NCI-H774 (cell line): ENCODE measurements at places on chromosomes 1 and 21.
A peak's percentile ranks its signal among the peaks of the same experiment; 100 is the strongest.

DNA sequence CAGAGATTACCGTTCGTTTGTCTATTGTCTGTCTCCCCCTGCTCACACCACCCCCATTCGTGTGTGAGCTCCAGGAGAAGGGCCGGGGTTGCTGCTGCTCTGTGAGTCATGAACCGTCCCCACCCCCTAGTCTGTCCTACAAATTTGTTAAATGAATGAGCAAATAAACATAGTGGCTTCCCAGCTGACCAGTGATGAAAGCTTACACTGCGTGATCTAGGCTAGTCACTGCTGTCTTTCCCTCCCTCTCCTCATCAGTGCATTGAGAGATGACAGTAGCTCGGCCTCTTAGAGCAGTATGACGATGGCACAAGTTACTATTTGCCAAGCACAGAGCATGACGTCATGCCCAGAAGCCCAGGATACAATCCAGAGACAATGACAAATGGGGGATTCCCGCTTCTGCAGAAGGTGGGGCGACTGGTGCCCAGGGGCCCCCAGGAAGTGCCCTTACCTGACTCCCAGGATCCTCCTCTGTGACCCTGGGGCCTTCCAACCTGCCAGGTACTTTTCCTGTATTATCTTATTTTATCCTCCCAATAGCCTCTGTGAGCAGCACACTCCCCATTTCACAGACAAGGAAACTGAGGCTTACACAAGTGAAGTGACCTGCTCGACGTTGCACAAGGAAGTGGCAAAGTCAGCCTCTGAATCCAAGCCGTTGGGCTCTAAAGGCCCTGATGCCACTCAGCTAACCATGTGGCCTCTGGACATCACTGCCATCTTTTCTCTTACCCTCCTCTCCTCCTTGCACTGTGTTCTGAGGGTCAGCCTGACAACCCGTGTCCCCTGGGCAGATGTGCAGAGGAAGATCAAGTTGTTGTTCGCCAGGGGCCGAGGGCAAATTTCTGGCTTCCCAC lies 8.6 kb upstream of the EPHA2 start:
- DNase-seq, result peak; percentile 41

DNA sequence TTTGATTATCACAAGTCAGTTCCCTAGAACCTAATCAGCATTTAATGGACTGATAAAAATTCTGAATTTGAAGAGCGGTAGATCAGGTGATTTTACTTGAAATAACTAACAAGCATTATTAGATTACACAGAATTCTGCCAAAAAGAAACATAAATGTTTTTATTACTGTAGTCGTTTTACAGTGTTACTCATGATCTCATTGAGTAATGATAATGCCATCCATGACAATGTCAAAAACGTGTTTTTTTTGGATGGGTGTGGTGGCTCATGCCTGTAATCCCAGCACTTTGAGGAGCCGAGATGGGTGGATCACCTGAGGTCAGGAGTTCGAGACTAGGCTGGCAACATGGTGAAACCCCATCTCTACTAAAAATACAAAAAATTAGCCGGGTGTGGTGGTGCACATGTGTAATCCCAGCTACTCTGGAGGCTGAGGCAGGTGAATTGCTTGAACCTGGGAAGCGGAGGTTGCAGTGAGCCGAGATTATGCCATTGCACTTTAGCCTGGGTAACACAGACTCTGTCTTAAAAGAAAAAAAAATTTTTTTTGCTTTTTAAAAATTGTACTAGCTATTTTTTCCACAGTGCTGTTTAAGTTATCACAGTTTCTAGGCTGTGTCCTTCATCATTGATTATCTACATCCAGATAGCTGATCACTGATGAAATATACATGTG lies 56.6 kb downstream of the LAMC1 start:
- DNase-seq, result no peak

- DNase-seq, result no peak
Observed at GRCh38 chr1:26848941-26849774, 13.8 kb upstream of the SFN start.

GRCh38 chr1:158180741-158181576 lies at the start of gene CD1D:
Gene CD1D (plus strand): TSS chr1:158180895. CDS start chr1:158181102, 207 bp downstream.
- DNase-seq, result no peak

DNA sequence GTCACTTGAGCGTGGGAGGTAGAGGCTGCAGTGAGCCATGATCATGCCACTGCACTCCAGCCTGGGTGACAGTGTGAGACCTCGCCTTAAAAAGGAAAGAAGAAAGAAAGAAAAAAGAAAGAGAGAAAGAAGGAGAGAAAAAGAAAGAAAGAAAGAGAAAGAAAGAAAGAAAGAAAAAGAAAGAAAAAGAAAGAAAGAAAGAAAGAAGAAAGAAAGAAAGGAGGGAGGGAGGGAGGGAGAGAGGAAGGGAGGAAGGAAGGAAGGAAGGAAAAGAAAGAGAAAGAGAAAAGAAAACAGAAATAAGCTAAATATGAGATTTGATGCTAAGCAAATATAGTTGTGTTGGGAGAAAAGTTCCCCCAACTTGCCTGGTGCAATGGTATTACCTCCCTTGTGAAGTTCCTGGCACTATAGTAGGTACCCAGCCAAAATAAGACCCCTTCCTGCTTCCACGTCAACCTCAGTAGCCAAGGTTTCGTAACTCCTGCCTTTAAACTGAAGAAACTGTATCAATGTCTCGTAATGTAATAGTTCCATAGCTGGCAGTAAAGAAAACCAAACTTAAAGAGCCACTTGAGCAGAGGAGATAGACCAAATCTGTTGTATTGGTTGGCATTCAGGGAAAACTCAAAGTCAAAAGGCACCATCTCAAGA lies 88.1 kb upstream of the HNRNPU start:
- DNase-seq, result no peak

- no peak for DNase-seq
Observed at GRCh38 chr1:170560681-170561285, 28.8 kb downstream of the GORAB start.

GRCh38 chr1:52348704-52349300 lies 17.2 kb downstream of the CC2D1B start:
- peak; percentile 3 for DNase-seq

DNA sequence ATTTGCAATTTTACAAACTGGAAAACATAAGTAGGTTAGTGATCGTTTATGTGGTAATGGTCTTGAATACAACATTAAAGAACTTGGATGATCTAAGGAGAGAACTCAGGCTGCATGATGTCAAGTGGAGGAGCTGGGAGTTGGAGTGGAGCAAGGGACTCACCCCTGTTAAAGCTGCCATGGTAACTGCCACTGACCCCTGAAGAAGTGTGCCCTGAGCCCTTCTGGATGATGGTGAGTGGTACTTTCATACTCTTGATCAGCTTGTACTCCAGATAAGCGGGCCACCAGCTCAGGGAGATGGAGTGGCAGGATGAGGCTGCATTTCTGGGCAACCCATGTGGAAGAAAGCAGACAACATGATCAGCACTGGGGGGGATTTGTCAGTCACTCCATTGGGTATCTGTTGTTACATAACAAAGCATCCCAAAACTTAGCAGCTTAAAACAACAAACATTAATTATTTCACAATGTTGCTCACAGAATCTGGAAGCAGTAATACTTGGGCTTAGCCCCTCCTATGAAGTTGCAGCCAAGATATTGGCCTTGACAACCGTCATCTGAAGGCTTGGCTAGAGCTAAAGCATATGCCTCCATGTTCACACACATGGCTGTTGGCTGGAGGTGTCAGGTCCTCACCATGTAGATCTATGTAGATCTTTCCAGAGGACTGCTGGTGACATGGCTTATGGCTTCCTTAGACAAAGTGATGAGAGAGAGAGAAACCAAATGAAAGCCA lies 213.8 kb downstream of the DUSP10 start:
- DNase-seq, result no peak

DNA sequence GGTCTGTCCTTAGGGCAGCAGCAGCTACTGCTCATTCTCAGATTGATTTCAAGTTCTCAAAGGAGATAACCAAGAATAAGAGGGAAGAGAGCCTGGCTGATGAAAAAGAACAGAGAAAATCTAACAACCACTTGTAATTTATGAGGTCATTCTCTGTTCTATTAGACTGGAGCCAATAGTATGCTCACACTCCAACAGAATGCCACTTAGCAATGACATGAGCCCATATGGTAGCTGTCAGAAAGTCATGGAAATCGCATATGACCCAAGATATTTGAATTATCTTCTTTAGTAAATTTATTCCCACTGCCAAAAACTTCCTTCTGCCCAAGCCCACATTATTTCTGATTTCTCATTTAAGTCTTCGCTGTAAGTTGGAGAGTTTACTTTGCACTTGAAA lies 53.7 kb upstream of the PLA2G4A start:
- DNase-seq, result no peak

GRCh38 chr1:204894606-204895005 lies 23.9 kb downstream of the NFASC start:
- no peak for DNase-seq

DNA sequence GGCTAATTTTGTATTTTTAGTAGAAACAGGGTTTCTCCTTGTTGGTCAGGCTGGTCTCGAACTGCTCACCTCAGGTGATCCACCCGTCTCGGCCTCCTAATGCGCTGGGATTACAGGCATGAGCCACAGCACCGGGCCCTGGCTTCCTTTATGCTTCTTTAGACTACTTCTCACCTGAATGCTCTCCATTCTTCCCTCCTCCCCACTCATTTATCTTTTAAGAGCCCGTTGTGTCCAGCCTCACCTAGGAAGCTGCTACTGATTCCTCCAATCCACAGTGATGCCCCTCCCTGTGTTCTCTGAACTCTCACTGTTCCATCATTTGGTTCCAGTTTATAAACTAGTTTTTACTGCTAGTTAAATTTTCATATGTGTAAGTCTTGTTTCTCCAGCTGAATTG lies 44.9 kb upstream of the NR5A2 start:
- DNase-seq, result no peak

- DNase-seq, result no peak
Observed at GRCh38 chr1:200128944-200129879, 101.7 kb downstream of the NR5A2 start.

DNA sequence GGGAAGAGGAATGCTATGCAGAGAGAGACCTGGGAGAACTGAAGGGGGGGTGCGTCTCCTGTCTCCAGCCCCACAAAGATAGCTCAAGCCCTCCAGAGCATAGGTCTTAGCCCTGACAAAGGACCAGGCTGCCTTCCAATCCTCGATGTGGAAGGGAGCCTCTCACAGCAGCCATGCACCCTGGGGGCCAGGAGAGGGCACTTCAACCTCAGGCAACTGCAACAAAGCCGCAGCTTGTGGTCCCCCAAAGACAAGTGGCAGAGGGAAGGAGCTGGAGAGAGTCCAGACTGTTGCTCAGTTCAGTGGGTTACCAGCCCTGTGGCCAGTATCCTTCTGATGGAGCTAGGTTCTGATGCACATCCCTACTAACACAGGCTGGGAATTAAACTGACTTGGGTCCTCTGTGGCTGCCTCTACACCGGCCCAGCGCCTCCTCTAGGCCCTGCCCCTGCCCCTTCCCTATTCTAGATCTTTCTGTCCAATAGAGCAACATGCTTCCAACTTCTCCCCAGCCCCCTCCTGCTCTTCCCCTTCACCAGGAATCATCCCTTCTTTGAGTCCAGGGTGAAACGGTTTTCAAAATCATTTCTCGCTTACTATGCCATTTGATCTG lies 100.7 kb upstream of the SPATA6 start:
- DNase-seq, result peak; percentile 84

- no peak for DNase-seq
Observed at GRCh38 chr1:6794164-6794563, 8.9 kb downstream of the CAMTA1 start.
